ENCODE measurements at places on chromosomes 4 and X.

- no peak for DNase-seq
Observed at GRCh38 chr4:35918491-35918977, 325.8 kb downstream of the ARAP2 start.

DNA sequence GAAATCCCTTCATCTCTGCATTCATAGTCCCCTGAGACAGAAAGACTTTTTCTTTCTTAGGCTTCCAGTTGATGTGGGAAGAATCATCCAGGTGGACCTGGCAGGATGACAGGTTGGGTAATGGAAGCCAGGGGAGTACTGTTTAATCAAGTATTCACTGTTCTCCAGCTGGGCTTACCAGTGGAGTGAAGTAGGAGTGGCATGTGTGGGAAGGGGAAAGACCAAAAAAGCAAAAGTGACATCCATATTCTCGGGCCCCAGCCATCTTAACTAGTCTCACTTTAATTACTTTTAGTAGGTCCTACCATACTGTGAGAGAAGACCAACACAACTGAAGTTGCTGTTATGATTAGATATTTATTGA is 18.5 kb downstream of the VSIG4 start:
- DNase-seq = no peak

DNA sequence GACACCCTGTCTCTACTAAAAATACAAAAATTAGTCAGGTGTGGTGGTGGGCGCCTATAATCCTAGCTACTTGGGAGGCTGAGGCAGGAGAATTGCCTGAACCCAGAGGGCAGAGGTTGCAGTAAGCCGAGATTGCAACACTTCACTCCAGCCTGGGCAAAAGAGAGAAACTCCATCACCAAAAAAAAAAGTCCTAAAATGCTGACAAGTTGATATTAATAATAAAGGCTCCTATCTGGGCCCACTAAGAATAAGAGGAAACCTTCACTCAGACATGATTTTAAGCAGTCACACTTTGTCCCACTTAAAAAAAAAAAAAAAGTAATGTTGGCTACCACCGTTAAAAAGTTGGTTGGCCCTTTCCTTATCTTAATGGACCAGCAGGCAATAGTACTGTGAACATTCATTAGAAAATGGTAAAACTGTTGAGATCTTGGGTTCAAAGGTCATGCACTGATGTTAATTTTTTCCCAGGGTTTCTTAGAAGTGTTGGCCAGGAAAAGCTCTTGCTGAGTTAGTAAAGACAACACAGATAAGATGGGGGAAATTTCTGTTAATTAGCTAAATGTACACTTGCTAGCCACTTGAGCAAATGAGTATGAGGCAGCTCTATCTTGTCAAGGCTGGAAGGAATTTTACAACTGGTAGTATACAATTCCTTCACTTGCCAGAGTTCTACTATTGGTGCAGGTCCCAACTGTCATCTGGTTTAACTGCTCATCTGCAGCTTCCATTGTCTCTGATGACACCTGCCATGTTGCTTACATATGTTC is 43.6 kb upstream of the BMP2K start:
- DNase-seq = no peak

- DNase-seq = no peak
Observed at GRCh38 chrX:119753639-119754257, 4.6 kb upstream of the SOWAHD start.

DNA sequence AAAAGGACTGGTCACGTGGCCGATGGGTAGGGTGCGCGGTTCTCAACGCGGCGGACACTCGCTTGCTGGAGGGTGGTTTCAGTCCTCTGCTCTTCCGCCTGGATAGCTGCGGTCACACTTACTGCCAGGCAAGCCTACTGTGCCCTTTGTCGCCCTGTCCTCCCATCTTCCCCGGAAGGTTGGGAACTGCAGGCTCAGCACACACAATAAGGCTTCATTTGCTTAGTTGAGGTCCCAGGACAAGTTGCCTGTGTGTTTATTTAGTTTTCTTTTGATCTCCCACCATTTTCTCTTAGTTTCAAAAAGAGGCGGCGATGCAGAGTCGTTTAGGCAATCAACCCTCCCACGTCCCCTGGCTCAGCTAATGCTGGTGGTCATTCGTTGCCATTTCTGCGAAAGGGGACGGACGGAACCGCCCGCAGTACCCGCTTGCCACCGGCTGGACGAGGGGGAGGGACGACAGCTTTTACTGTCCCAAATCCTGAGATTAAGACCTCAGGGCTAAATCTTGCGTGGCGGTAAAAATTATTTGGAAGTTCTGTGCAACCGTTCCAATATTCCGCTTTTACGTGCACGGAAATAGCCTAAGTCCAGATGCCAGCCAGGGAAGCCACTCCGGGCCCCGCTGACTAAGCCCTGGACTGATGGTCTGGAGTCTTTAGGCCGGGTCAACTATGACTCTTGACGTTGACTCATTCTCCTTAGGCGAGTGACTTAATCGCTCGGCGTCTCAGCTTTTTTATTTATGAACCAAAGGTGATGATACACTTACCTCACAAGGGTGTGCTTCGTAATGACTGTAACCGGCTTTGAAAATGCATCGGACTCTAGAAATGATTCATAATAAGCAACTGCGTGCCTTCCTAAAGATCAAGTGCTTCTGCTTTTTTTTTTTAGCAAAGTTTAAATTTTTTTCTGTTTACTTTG is 671 bp upstream of the EIF4E start:
- no peak for DNase-seq

GRCh38 chrX:71994601-71995000 is 84.0 kb downstream of the NHSL2 start:
- DNase-seq = no peak

- peak; percentile 4 for DNase-seq
Observed at GRCh38 chrX:67568769-67569168, 24.9 kb downstream of the AR start.

DNA sequence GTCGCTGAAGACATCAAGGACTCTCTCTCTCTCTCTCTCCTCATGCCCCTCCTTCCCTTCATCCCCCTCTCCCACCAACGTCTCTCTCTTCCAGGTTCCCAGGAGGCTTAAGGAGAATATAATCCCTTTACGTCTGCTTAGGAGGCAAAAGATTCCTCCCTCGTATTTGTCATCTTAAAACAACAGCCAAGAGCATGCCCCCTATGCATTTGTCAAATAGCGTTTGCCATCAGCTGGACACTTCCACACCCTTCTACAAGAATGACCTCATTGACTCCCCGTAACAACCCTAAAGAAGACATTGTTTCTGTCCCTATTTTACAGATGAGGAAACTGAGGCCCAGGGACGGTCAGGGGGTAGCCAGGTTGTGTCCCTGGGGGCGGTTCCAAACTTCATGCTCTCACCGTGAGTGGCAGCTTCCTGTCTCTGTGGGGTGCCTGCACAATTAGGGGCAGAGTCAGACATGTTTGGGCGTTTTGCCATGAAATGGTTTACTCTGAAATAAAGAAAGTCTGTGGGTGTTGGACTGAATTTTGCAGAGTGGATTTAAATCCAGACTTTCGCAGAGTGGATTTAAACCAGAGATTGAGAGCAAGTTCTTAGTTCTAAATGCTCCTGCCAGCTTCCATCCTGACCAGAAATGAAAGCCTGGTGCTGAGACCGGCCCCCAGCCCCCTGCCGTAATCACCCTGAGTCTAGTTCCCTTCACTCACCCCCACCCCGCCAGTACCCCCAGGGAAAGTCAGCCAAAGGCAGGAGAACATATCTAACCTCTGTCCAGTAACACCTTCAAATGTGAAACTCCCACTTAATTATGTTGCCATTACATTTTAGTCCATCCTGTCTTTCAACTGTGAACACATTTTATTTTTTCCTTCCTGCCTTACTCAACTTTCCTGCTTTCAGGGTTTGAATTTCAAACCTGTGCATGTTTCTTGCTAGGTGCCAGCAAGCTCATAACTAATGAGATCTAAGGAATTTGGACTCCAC is 44.3 kb upstream of the TBL1X start:
- no peak for DNase-seq

DNA sequence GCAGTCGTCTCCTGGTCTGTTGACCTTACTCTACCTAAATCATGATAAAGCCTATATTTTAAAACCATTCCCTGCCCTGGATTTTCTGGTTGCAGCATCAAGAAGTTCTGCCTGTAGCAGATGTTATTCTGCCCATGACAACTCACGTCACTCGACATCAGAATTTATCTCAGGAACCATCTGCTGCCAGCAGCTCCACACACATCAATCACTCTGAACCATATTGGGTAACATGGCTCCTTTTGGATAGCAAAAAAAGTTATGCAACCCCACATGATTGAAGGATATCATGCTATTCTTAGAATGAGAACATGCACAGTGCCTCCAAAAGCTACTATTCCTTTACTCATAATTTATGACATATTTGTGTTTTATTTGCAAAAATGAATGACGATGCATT is 341.4 kb downstream of the DHRSX start:
- no peak for DNase-seq

DNA sequence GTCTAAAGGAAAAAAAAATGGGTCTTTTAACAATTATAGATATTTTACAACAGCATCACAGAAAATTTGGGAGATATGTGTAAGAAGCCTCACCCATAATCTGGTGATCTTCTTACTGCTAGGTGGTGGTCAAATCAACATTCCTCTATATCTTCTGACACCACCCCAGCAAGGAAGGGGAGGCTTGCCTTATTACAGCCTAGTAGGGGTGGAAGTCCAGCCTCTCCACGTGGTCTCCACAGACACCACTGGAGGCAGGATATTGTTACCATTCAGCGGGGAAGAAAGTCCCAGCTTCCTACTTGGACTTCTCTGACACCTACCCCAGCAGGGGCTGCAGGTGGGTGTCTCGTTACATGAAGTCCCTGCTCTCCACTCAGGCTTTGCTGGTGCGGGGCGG is 28.7 kb downstream of the PRPS1 start:
- DNase-seq = no peak

DNA sequence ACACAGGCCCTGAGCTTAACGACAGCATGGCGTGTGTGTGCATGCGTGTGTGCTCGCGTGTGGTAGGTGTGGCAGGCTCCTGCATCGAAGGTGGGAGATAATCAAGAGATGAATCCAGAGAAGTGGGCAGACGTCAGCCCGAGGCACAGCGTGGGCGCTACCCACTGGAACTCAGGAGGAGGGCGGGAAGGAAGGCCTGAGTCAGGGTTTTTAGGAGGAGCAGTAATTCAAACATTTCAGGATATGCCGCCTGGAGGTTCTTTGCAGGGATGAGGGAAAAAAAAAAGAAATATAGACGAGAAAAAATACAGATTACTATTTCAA is 66.3 kb upstream of the STX18 start:
- no peak for DNase-seq

DNA sequence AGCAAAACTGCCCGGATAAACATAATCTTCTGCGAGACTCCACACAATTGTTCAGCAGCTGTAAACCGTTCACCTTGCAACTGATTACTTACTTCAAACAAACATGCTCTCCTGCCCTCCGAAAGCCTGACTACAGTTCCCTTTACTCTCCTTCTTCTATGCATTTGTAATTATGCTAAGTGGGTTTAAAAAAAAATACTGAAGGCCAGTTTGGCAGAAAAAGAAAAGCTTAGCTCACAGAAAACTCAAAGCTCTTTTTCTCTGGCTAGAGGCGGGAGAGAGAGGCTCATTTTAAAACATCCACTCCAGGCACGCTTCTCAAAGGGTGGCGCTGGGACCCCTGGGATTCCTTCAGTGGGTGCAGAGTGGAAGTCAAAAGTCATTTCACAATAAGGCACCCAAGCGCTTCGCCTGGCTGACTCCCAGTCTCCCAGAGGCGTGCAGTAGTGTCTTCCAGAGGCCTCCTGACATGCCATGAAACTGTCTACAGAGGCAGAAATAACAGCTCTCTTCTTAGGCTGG is 1.9 kb downstream of the DHRSX start:
- no peak for DNase-seq

DNA sequence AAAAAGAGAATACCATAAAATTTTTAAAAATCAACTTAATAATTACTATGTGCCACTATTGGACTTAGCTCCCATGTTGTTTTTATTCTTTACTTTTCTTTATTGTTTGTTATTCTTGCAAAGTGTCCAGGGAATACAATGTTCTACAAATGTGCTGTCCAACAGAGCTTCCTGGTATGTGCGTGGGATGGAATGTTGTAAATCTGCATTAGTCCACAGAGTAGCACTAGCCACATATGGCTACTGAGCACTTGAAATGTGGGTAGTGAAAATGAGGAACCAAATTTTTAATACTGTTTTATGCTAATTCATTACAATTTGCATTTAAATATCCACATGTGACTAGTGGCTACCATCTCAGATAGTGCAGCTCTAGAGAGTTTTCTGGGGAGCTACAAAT is 14.3 kb upstream of the CORIN start:
- no peak for DNase-seq

GRCh38 chr4:84917869-84918600 is 48.5 kb downstream of the WDFY3 start:
- no peak for DNase-seq

GRCh38 chr4:137674066-137674465 is 141.8 kb upstream of the PCDH18 start:
- no peak for DNase-seq

GRCh38 chrX:152943826-152944225 is 46.0 kb downstream of the ZNF185 start:
- no peak for DNase-seq

DNA sequence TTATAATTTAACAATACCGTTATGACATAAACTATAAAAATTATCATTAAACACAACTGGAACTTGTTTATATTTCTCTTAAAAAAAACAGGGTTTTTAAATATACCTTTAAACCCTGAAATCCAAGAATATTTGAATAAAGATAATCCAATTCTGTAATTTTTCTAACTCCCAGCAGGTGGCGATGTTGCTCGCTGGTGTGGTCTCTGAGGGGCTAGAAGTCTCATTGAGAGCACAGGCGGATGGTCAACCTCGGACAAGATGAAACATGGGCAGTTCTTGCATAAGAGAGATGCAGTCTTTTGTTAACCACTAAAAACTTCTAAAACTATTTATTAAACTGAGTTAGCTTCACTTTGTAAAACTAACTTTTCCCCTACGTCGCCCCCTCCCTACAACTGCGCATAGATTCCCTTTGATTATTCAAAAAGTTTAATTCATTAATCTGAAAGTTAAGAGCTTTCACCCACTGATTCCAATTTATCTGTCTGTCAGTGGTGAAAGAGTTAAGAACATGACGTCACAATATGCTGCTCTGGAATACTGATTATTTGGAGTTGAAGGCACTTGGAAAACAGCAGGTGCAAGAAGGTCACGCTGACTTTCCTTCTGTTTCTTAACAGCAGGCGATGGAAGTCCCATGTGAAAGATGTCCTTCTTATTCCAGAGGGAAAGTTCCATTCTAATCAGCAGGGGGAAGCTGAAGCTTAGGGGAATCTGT is 29.5 kb downstream of the DMP1 start:
- no peak for DNase-seq

GRCh38 chr4:159476886-159477285 is 374.0 kb downstream of the RAPGEF2 start:
- DNase-seq = no peak

DNA sequence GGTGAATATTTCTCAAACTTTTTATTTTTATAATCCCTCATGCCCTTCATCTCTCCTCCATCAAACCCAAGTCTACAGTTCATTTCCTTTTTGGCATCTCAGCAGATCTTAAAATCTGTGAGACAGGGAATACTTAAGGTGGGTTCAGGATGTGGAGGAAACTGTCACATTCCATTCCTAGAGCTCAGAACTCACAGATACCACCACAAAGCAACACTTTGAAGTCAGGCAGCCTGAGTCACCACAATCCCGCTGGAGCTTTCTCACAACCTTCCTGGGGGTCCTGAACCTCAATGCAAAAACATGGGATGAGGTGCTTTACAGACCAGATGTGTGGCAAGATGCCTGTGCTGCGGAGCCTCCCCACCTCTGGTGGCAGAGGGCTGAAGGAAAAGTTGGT is 63.2 kb downstream of the HHIP start:
- no peak for DNase-seq

- DNase-seq = no peak
Observed at GRCh38 chr4:35711127-35711526, 533.2 kb downstream of the ARAP2 start.
